NCI-H1105 (cell line): ENCODE measurements at places on chromosomes 6 and 20.

DNA sequence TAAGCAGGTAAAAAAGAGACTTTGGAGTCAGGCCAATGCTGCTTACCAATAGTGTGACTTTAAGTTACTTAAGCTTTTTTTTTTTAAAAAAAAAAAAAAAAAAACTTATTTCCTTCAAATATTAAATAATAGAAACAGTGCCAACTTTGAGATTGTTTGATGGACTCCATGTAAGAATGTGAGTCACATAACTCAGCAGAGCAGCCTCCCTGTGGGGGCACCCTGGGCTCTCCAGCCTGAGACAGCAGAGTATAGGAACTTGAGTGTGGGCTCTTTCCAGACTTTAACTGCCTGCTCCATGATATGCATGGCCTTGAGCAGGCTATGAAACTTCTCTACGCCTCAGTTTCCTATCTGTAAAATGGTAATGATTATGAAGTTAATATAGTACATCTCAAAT lies 113.3 kb upstream of the SAMD5 start:
- no peak for DNase-seq

DNA sequence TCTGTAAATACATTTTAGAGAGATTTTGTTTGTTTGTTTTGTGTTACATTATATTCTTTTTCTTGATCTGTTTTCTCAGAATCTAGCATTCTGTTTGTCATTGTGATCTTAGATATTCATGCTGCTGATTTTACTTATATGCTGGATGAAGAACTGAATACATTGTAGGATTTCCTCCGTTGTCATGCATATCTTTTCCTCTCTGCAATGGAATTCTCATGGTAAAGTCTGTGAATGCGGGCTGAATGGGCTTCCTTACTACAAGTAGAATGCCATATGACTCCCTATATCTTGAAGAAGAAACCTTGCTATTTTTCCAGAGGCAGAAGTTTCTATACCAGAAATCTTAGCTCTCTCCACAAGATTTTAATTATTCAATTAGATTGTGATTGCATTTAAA lies 2.4 kb upstream of the DEFB114 start:
- no peak for DNase-seq

DNA sequence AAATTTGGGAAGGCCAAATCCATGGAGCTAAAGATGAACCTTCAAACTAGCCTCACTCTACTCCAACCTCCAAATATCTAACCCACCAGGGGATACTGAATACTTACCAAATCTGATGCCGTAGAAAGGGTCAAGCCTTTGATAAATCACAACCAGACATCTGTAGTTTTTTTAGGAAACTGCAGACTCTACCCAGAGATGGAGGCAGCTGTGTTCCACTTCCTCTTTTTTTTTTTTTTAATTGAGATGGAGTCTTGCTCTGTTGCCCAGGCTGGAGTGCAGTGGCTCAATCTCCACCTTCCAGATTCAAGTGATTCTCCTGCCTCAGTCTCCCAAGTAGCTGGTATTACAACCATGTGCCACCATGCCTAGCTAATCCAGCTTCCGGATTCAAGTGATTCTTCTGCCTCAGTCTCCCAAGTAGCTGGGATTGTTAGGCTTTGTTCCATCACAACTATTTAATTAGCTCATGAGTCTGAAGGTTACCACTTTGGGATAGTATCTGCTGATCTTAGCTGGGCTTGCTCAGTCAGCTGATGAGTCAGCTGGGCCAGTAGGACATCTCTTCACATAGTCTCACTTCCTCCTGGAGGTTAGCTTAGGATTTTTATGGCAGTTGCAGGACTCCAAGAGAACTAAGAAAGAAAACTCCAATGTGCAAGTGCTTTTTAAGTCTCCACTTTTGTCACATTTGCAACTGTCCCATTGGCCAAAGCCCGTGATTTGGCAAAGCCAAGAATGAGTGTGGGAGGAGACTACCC lies 13.3 kb downstream of the FRK start:
- DNase-seq: no peak

DNA sequence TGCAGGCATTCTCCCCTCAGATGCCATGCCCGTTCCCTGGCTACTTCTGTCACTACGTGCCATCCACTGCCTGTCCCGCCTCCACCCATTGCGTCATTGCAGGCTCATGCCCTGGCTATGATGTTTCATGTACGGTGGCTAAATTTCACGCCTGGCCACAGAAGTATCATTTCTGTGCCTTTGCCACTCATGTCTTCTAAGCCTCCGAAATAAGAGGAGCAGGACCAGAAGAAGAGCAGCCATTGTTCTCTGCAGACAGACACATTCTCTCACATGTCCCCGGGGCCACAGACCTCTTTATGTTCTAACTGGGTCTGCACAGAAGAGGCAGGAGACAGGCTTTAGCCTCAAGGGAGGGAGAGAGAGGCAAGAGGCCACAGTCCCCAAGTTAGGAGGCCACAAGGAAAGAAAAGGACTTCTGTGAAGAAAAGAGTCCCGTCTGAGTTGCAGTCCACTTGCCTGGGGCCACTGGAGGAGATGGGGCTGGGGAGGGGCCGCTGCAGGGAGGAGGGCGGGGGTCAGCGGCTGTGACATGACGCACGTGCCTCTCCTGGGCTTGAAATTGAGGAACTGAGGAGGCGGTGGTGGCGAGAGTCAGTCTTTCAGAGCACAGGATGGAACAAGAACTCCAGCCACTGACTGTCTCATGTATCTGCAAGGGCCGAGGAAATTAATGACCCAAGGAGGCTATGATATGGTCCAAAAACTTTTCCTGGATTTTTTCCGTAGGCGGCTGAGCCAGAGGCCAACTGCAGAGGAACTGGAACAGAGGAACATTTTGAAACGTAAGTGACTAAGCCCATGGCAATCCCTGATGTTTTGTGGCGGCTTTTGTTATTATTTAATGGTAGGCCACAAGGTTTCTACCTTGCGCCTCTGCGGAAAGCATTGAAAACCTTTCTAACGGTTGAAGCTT lies 55.9 kb downstream of the TBC1D7 start:
- no peak for DNase-seq

- DNase-seq: no peak
These were observed 159.3 kb downstream of the PREX1 start for GRCh38 chr20:48668451-48668946.

GRCh38 chr20:63968928-63969760 lies 586 bp downstream of the ZNF512B start:
- no peak for DNase-seq

- DNase-seq: no peak
These were observed 1001.8 kb upstream of the CITED2 start for GRCh38 chr6:140376209-140376608.

DNA sequence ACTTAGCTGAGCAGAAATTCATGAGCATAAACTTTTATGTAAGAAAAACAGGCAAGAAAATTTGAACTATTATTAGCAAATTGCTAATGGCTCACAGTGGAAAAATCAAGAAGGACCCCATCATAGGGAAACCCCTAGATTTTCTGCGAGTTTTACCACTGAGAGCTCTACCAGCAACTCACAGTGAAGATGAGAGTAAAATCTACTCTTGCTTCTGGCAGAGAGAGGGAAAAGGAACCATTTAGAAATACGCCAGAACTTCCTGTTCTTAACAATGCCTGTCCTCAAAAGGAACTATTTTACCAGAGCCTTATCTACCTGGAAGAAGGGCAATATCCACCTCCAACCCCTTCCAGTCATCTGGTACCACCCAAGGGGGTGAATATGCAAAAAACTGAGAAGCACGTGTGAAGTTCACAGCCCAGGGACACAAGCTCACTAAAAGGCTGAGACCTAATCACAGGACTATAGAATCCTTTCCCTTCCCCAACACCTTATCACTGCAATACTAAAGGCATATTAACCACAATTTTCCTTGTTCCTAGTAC lies 34.4 kb upstream of the ASF1A start:
- DNase-seq: no peak

GRCh38 chr6:44224029-44224964 lies 902 bp downstream of the SLC29A1 start:
- DNase-seq: peak; percentile 49

DNA sequence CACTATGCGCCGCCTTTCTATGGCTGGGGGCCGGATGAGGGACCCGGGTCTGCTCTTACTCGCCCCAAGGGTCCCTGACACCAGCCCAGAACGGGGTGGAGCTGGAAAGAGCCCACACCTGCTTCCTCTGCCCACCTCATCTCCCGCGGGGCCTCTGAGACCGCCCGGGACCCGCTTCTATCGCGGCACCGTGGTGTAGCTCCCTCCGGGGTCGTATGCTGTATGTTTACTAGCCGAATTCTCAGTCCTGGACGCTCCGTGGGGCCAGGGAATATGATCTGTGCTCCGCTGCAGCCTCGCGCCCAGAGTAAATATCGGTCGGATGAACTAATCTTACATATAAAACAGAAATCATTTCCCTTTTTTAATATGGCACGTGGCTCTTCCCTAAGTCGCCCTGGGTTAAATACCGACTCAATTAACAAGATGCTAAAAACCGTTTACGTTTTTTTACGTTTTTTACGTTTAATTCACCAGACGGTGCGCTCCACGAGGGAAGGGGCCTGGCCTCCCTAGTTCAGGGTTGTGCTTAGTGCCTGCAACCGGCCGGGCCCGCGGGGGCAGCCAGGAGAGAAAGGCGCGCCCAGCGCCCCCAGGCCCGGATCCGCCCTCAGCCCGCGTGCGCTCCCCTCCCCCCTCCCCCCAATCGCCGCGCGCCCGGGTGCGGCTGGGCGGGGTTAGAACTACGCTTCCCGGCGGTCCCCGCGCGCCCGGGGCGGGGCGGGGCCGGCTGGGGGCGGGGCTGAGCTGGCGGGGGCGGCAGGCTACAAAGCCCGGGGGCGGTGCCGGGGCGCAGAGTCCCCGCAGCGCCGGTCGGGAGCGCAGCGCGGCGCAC lies at the start of gene RBM38:
TSS of gene RBM38 (plus strand) at position 793 of the 835 bp plus-strand sequence. CDS start 186 bp downstream, outside the sequence.
- DNase-seq: peak; percentile 64

GRCh38 chr6:84583784-84584183 lies 180.6 kb downstream of the TBX18 start:
- DNase-seq: no peak

DNA sequence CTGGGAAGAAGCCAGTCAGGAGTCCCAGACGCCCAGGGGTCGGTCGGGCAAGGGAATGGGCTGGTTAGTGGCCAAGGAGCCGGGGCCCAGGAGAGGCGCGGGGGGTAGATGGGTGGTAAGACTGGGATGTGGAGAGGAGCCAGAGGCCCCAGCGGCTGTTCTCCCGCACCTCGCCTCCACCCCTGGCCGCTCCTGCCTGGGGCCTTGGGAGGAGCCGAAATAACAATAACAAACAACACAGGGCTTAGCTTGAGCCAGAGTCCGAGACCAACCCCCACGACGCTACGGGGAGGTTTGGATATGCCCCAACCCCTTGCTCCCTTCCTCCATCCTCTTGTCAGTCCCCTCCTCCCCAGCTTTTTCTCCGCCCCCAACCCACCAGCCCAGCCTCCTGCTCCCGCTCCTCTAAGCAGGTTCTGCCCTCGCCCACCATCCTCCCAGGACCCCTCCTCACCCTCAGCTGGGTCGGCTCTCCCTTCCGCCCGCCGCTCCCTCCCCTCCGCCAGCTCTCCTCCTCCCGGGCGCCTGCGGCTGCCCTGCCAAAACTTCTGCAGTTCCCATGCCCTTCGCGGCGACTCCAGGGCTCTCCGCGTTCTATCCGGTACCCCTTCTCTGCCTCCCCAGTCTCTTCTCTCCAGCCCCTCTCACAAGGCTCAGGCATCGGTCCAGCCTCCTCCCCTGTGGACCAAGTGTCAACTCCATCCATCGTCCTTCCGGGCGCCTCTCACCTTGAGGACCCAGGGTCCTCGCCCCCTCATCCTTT lies 1.1 kb downstream of the RNF39 start:
- no peak for DNase-seq

- no peak for DNase-seq
These were observed 27.2 kb upstream of the GPR63 start for GRCh38 chr6:96864216-96865054.

- no peak for DNase-seq
These were observed 26.3 kb downstream of the LHFPL5 start for GRCh38 chr6:35831257-35832007.

GRCh38 chr20:53760025-53760441 lies 166.4 kb upstream of the ZNF217 start:
- DNase-seq: no peak
